Natural killer cell treated with Interleukin-12 subunit alpha and Interleukin-12 subunit beta and Interleukin-15 and Interleukin-18, amount 100 ng/mL, for 72 hours (primary cell): ENCODE measurements at places on chromosomes 13 and 19. TPM values are rescaled to one million over a fixed set of nuclear protein-coding genes. Genes with fewer than 3 reads are reported as not detected.

The ANKLE1 gene
- 2.0 TPM for total RNA-seq

DNA sequence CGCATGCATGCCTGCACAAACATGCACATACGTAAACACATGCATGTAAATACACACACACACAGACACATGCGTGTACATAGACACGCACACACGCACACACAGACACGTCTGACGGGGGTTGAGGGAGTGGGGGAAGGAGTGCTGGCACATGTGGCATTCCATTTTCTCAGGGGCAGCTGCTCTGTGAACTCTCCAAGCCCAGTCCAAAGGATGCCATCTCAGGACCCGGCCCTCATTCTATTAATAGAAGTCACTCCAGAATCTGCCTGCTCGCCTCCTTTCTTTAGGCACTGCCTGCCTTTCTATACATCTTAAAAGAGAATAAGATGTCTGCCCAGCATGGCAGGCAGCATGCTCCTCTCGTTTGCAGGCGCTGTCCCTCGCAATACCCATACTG, 5.3 kb downstream of the ARHGEF7 start:
- no peak for DNase-seq

The FAM216B gene
- total RNA-seq: not detected

- no peak for DNase-seq
These were observed 239.8 kb downstream of the COG6 start for GRCh38 chr13:39895254-39895653.

DNA sequence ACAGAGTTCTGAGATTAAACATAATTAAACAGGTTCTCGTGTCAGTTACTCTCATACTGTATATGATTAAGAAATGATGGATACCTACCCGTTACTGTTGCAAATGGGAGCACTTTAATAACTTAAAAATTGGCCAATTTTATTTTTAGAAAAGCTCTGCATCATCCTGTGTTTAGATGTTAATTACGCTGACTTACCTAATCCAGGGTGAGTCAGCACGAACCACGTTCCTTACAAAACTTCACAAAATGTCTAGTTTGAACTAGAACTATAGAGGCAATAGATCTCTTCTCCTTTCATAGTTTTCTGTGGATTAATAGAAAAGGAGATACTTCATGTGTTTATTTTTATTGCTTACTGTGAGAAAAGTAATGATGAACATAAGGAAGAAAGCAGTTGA, 363.9 kb downstream of the MYO16 start:
- no peak for DNase-seq

The P2RY11 gene
- 35.0 TPM for total RNA-seq

The IGFL2 gene
- total RNA-seq: not detected

DNA sequence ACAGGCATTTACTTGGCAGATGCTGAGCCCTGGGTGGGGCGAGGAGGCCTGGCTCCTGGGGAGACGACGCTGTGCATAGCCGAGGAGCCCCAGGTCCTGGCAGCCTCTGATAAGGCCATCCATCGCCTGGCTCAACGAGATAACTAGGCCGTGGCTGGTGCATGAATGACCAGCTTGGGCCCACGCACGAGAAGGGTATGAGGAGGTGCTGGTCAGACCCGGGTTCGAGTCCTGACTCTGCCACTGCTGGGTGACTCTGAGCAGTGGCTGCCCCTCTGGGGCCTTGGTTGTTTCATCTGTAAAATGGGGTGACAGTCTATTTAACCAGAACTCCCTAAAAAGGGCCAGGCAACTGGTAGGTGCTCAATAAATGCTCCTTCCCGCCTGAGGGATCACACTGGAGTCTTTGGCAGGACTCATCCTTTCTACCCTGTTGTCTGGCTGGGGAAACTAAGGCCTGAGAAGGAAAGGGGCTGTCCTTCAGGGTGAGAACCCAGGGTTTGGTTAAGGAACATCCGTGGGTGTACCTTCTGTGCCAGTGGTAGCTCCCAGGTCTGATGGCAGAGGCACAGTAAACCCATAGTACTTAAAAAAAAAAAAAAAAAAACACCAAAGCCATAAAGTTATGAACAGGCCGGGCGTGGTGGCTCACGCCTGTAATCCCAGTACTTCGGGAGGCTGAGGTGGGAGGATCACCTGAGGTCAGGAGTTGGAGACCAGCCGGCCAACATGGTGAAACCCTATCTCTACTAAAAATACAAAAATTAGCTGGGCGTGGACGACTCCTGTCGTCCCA, 8.1 kb upstream of the ARRDC2 start:
- no peak for DNase-seq

- DNase-seq: no peak
These were observed 70.6 kb downstream of the STK24 start for GRCh38 chr13:98506322-98506721.

DNA sequence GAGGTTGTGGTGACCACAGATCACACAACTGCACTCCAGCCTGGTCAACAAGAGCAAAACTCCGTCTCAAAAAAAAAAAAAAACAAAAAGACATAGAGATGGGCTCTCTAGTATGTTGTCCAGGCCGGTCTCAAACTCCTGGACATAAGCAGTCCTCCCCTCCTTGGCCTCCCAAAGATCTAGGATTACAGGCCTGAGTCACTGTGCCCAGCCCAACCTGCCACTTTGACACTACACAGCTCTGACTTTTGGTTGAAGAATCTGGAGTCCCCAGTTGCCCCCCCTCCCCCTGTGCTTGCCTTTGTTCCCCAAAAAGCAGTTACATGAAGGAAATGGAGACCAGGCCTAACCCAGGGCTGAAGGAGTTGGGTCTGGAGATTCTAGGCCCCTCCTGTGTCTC, 12.9 kb downstream of the CARM1 start:
- DNase-seq: no peak

The ZNF613 gene
- total RNA-seq: 6.0 TPM

The MTUS2 gene
- not detected for total RNA-seq

The PRTN3 gene
- not detected for total RNA-seq

The NLRP11 gene
- not detected for total RNA-seq

The CAPN12 gene
- 3.6 TPM for total RNA-seq

- DNase-seq: no peak
These were observed 12.4 kb downstream of the TMEM272 start for GRCh38 chr13:51832471-51833152.

GRCh38 chr13:99046851-99047250, 69.0 kb upstream of the DOCK9 start:
- no peak for DNase-seq

DNA sequence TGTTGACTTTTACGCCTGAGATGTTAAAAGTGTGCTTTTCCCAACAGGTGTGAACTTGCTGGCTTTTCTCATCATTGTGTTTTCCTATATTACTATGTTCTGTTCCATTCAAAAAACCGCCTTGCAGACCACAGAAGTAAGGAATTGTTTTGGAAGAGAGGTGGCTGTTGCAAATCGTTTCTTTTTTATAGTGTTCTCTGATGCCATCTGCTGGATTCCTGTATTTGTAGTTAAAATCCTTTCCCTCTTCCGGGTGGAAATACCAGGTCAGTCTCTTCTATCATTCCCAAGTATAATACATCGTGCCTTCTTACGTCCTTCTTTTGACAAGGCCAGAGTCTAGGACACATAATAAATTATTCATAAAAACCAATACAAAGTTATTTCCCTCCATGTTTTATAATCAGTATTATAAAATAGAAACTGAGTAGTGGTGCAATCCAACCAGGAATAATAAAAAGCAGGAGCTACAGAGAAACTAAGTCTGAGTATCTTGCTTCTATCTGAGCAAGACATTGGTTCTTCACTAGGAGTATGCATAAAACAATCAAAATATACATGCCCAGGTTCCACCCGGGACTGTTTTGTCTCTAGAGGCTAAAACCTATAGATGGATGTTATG, 57.9 kb downstream of the RXFP2 start:
- DNase-seq: no peak

DNA sequence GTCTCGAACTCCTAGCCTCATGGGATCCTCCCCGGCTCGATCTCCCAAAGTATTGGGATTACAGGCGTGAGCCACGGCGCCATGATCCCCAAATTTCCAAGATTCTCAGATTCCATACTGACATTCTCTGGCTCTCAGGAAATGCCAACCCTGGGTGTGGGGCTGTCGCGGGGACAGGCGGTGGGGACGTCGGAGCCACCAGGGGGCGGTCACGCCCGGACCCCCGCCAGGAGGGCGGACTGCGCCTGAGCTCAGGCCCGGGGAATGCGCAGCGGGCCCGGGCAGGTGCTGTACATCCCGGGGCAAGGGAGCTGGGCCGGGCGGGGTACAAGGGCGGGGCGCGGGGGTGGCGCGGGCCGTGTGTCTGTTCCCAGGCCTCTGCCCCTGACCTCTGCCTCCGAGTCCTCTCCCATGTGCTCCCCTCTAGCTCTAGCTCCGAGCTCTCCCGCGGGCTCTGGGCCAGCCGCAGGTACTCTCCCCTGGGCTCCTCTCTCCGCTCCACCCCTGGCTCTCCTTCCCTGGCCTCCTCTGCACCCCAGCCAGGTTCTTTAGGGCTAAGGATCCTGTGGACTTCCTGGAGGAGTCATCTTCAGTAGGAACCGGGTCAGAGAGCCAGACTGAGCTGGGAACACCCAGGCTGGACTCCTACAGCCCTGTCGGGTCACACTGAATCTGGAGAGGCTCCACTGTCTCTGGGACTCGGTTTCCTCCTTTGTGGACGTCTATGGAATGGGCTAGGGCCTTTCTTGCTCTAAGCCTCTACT, 2.4 kb downstream of the PPP1R13L start:
- no peak for DNase-seq

GRCh38 chr13:83825676-83826075, 56.6 kb downstream of the SLITRK1 start:
- no peak for DNase-seq

The ATP4A gene
- total RNA-seq: not detected
